ENCODE measurements at places on chromosomes 2 and 18.

- DNase-seq = no peak
Measured at GRCh38 chr2:203804070-203804469, 63.5 kb upstream of the CTLA4 start.

- no peak for DNase-seq
Measured at GRCh38 chr2:11773747-11774525, 27.5 kb downstream of the LPIN1 start.

DNA sequence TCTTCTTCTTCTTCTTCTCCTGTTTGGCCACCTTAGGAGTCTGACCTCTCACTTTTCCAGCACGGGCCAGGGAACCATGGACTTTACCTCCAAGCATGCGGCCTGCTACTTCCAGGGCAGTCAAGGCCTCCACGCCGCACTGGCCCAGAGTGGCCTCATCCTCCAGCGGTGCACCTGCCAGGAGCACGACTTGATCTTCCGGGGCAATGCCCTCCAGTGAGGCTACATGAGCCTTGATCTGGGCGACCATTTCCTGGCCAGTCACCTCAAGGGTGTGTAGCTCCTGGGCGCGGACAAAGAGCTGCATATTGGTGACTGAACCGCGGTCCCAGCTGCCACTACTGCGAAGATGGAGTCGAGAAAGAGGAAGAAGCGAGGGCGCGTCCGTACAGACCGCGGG lies 67.1 kb downstream of the DIPK1C start:
- no peak for DNase-seq

DNA sequence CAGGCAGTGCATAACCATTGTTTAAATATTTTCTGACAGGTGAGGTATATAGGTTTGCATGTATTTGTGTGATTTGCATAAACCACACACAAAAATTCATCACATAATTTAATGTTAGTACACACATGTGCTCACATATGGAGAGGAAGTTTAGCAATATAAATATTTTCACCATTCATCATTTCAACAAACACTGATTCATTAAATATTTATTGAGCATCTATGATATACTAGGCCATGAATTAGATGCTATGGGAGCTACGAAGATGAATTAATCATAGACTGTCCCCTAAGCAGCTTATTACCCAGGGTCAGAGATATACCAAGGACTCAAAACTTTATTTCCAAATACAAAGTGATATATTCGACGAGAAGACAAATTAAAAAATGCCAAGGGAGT lies 311.6 kb upstream of the PIK3C3 start:
- DNase-seq = no peak

- DNase-seq = no peak
Measured at GRCh38 chr2:43358410-43359201, 132.2 kb upstream of the ZFP36L2 start.

GRCh38 chr2:45089554-45090261 lies 80.5 kb upstream of the SIX2 start:
- DNase-seq = no peak

- no peak for DNase-seq
Measured at GRCh38 chr2:96788442-96789244, 27.4 kb upstream of the CNNM3 start.

GRCh38 chr2:55761024-55761423 lies 67.4 kb upstream of the PNPT1 start:
- no peak for DNase-seq

DNA sequence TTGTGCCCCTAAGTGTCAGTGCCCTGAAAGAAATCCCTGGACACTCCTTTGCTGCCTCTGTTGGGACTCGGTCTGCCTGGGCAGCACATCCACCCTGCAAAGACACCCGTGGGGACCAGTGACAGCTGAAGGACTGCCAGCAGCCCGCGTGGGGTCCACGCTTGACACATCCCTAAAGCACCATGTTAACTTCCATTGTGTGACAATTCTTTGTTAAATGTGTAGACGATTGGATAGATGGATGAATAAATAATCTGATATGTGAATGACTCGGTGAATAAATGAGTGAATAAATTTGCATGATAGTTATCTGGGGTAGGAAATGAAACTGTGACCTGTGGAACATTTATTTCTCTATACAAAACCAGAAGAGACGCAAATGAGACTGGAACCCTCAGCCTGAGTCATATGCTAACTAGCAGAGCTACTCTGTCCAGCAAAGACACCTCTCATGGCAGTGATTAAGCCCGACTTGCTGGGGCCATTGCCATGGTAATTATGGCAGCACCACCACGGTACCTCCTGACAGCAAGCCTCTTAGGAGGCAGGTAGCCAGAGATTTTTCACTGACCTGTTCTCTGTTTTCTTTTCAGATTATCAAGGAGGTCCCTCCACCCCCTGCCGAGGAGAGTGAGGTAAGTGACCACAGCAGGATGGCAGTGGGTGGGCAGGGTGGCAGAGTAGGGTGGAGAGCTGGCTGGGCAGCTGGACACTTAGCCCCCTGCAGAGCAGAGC lies 156.8 kb downstream of the ANTXR1 start:
- DNase-seq = no peak

DNA sequence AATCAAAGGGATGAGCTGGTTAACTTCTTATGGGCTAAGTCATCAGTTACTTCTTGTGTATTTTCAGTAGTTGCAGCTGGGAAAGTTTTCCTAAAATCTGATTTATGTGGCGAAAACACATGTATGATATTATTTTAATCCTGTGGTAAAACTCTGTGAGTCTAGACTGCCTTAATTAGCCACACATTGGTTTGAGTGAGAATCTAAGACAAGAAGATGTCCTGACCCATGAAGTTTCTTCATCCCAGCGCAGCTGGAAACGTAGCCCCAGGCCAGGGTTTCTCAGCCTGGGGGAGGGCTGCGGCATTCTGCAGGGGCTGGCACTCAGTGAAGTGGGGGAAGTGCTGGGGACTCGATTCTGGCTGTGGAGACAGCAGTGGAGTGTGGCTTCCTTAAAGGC lies 44.7 kb upstream of the INHBB start:
- DNase-seq = no peak

DNA sequence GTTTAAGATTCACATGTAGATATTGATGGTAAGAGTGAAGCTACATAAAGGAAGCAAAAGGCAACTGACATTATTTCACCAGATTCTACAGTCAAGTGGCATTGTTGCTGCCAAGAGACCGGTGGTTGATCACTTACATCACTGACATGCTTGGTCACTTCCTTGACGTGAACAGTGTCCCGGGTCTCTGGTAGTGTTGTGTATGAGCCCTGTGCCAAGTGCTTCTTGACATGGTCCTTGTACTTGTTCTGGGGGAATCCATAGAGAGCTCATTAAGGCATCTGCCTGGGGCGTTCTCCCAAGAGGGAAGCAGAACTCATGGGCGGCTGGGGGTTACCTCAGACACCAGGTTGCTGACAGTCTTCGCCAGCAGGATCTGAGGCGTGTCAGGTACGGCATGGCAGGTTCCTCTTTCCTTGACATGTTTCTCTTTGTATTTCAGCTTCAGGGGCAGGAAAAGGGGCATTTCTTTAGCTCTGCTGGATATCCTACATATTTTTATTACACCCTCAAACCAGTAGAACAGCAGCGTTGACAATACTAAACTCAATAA lies 116.2 kb downstream of the RIF1 start:
- DNase-seq = no peak

DNA sequence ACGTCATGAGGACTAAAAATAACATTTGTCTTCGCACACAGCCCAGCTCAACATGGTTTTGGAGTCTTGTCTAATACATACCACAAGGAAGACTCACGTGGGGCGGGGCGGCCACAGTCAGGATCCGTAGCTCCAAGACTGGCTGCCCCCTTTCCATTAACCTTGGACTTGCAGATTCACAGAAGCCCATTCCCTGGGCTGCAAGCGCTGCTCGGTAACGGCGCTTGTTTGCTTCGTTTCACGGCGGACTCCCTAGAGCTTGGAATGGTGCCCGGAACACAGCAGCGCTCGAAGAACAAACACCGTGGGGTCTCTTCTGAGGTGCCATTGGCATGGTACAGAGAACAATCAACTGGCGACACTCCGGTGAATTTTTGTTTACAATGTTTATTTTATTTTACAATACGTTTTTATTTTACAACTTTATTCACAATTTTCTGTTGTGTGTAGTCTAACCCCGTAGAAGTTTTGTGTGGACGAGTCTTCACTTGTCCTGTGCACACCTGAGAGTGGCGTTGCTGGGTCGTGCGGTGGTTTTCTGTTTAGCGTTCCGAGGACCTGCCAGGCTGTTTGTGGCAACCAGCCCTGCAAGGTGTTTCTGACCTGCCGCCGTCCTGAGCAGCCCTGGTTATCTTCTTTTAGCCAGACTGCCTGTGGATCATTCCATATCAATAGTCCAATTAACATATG lies 126.5 kb downstream of the GALR1 start:
- no peak for DNase-seq

- no peak for DNase-seq
Measured at GRCh38 chr18:76935722-76936337, 113.5 kb downstream of the ZNF236 start.

- DNase-seq = no peak
Measured at GRCh38 chr18:8117006-8117371, 492.2 kb upstream of the RAB12 start.

DNA sequence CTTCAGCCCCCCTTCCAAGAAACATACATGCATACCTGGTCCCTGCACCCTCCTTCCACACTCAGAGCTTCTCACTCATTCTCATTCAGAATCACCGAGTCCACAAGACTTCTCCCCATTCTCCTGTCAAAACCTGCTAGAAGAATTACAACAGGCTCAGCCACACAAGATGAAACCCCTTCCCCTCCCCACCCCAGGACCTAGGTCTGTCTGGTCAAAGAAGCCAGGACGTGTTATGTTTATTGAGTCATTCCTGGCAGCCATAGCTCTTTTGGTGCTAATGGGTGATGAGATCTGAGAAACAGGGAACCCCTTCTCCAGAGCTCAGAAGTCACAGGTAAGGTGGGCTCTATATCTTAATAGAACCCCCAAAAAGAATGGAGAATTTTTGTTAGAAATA lies 1.4 kb upstream of the ADD2 start:
- no peak for DNase-seq

DNA sequence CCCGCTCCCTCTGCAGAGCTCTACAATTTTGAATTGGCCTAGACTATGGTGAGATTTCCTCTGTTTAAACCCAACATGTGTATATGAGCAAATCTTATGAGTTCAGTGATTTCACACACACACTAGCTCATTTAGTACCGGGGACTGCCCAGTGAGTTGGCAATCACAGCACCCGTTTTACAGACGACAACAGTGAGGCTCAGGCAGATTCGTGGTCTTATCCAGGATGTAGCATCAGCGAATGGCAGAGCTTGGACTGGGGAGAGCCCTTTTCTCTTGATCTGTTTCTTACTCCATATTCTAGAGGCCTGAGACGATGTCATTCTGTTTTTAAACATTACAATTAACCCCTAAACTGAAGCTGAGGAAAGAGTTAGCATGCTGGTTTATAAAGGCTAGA lies 419.9 kb downstream of the NBAS start:
- no peak for DNase-seq

GRCh38 chr18:57502624-57503023 lies 67.5 kb downstream of the ONECUT2 start:
- no peak for DNase-seq

DNA sequence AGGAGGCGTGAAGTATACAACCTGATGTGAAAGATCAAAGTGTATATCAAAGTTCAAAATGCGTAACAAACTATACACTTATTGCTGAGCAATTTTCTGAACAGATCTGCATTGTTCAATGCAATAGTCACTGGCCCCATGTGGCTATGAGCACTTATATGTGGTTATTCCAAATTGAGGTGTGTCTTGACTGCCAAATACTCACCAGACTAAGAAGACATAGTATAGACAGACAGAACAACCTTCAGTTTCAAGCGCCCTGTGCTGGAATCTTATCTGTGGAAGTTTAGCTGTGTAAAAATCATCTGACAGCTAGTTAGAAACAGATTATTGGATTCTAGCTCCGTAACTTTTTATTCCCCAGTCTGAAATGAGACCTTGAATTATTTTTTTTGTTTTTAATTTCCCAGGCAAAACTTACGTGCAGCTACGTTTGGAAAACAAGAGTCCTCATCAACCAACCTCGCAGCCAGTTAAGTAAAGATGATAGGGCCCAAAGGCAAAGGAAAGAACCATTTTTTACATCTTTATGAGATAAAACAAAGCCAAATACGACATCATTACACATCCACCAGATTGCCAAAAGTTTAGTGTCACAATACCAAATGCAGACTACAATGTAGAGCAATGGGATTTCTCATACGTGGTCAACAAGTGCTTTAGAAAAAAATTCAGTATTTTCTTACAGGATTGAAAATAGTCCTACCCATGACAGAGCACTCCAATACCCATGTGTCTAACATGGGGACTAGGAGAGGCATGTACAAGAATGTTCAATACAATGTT lies 37.2 kb downstream of the MBOAT2 start:
- DNase-seq = no peak

DNA sequence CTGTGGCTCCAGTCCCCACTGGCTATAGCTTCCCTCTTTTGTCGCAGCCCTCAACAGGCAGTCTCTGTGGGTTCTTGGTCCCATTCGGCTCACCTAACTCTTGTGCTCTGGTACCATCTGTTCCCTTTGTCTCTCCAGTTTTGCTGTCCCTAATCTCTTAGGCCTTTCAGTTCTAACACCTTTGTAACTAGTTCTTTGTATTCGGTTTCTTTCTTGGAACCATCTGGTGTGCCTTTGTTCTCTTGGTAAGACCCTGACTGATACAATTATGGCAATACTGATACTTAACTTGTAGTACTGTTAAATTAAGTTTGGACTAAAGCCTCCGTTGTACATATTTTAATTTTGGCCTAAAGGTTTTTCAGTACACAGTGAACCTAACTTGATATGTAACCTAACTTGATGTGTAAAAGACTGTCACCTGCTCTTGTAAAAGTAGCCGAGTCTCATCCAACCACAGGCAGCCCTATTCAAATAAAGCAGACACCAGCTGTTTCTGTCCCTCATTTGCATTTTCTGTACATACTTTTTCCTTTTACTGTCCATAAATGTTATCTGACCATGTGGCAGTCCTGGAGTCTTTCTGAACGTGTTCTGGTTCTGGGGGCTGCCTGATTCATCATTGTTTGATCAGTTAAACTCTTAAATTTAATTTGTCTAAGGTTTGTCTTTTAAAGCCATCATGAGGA lies 4.8 kb upstream of the MRPL44 start:
- DNase-seq = no peak

DNA sequence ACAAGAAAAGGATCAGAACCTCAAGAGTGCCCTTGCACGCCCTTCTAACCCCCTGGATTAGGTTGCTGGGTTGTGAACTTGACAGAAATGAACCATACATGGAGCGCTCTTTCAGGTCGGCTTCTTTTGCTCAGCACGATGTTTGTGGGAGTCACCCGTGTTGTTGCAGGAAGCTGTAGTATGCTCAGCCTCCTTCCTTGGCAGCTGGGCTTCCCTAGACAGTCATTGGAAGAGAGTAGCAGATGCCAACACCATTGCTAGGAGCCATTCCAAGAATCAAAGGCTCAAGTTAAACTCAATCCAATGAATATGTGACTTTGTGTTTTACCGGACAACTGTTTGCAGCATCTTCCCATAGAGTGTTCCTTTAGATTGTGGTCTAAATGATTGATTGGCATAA lies 47.0 kb downstream of the RAB12 start:
- no peak for DNase-seq

- no peak for DNase-seq
Measured at GRCh38 chr2:240393831-240394410, 41.5 kb upstream of the GPC1 start.
